Calu3 (cell line): ENCODE measurements at places on chromosomes 1 and 21.

DNA sequence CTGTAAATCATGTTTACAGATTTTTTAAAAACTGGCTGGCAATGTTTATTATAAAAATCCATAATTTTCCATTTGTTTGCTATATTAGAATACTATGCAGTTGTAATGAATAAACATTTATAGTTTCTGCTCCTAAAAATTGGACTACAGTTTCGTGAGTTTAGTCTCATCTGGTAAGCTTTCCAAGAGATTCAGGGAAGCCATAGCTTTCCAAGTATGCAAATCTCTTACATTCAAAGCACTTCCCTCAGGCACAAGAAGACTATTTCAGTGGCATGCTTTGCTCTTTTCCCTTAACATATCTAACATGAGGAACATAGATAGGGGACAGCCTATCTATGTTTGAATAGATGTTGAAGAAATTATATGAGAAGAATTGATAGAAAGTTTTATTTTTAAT is 77.2 kb downstream of the ADGRL2 start:
- DNase-seq = no peak

GRCh38 chr1:22411589-22411988 is 40.1 kb upstream of the ZBTB40 start:
- no peak for DNase-seq

DNA sequence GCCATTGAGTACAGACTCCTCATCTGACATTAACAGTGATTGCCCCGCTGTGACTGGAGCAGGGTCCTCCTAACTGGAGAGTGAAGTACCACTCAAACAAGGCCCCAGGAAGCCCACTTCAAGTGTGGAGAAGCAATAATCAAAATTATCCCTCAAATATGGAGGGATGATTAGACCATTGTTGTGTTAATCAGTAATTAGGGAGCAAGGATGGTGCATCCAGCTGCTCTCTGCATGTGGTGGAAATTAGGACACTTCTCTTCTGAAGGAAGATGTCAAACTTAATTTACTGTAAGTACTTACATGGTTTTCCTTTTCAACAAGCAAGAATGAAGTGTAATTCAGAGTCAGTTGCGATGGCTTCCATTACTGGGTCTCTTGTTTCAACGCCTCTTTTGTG is 3.4 kb upstream of the ZP4 start:
- DNase-seq = no peak

DNA sequence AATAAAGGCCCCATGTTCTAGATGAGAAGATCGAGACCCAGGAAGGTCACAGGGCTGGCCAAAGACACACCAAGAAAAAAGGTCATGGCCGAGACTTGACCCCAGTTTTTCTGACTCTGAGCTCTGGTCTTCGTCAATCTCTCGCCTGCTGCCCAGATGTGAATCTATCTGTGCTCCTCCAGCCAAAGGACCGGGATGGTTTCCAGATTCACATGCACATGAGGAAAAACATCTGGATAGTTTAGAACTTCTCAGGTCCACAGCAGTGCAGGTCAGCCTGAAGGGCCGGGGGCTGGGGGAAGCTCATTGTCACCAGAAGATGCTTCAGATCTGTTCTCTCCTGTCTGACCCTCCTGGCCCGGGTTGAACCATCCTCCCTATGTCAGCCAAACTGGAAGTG is 49.0 kb downstream of the KCNN3 start:
- DNase-seq = no peak

GRCh38 chr1:11804666-11805421 is 920 bp downstream of the MTHFR start:
- no peak for DNase-seq

DNA sequence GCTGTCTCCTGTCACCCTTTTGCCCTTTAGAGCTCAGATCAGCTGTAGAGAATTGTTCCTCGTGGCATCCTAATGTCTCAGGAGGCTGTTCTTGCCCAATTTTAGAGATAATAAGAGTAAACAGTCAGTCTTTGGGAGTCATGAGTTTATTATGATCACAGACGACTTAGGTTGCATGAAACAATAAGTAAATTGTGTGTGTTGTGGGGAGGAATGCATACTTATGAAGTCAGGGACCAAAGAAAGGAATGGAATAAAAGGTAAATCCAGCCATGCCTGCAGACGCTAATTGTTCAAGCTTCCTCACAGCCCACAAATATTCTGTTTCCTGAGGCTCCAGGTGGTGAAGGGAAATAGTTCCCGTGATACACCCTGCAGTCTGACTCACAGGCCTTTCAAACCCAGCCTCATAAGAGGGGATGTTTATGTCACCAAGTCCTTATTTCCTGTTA is 897 bp downstream of the EPHX4 start:
- DNase-seq = peak; percentile 51

DNA sequence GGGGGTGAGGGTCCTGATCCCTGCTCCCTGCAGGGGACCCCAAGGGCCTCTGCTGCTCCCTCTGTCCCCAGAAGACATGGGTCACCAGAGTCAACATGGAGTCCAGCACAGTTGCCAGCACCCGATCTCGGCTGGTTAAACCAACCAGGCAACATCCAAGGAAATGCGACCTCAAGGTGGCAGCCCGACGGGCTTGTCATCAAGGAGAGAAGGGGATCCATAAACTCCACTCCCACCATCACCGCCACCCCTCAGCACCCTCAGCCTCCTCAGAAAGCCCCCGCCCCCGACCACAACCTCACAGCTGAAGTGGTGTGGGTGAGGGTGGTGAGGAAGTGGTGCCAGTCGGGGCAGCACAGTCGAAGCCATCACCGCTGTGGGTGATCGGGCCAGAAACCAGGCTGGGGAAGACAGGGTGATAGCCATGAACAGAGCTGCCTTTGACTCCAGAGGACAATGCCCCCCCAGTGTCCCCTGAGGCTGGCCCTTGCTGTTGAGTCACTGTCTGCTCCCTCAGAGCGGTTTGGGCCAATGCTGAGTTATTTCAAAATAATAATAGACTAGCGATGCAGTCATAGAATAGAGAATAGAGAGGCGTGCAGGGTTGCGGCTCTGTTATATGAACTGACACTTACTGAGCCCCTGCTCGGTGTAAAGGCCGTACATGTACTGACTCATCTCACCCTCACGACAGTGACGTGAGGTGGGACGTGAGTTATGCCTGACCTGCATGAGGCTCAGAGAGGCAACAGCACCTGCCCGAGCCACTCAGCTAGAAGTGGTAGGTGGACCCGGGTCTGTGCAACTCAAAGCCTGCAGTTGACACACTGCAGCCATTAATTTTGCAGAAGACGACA is 88.7 kb upstream of the IFFO2 start:
- no peak for DNase-seq

DNA sequence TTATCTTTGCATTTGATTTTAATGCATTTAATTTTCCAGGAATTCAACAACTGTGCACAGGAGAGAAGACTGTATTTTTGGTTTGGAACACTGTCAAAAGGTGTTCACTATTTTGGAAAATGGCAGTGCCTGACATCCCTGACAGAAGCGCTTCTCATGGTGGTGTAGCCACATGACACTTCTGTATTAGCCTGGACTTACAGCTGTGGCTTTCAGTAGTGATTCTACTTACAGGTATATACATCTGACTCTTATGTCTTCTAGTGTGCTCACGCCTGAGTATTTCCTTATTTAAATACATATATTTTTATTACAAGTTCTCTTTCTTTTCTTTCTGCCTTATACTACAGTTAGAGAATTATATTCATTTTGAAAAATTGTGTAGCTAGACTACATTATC is 52.3 kb upstream of the C8B start:
- no peak for DNase-seq

- no peak for DNase-seq
These were observed 36.2 kb downstream of the ZSWIM5 start for GRCh38 chr1:45170151-45170742.

DNA sequence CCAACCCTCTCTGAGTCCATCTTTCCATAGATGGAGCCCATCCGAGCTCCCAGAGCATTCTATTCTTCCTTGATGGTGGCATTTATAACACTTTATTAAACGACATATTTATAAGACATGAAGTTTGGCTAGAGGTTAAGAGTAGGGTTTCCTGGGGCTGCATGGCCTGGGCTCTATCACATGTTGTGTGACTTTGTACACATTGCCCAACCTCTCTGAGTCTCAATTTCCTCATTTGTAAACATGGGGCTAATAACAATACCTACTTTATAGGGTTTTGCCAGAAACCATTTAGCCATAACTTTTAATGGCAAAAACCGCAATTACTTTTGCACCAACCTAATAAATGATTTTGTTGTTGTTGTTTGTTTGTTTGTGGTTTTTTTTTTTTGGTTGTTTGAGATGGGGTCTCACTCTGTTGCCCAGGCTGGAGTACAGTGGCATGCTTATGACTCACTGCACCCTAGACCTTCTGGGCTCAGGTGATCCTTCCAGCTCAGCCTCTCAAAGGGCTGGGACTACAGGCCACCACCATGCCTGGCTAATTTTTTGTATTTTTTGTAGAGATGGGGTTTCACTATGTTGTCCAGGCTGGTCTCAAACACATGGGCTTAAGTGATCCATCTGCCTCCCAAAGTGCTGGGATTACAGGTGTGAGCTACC is 13.9 kb upstream of the ASAP3 start:
- DNase-seq = no peak

GRCh38 chr1:61865646-61866220 is 123.5 kb downstream of the PATJ start:
- DNase-seq = no peak

DNA sequence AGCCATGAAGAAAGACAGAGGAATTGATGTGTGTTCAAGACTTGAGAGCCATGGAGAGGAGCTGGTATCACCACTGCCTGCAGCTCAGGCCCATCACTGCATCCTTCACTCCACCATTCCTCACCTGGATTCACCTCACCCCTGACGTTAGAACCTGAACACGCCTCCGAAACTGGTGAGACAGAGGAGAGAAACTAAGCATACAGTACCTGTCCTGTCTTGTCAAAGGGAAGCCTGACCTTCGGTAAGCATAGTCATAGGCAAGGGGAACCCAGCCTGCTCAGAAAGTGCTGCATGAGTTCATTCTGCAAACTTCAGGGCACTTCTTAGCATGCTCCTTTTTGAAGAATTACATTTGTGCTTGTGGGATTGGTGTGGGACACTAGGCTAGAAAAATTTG is 425.8 kb downstream of the DSCAM start:
- DNase-seq = no peak

DNA sequence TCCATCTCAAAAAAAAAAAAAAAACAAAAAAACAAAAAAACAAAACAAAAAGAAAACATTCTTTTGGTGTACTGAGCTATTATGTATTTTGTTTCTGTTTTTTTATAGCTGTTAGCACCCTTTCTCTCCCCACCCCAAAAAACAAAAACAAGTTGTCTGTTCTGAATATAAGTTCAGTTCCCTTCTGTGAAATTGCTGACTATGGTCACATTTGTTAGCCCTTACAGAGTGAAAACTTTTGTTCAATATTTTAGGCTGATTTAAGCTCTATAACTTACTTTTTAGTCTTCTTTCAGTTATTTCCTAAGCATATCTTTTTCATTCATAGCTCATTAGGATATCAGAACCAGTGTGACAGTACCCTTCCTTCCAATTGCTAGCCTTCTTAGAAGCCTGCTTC is 1056.6 kb upstream of the NCAM2 start:
- no peak for DNase-seq

- peak; percentile 75 for DNase-seq
These were observed 625.2 kb downstream of the LMO4 start for GRCh38 chr1:87953732-87954344.

GRCh38 chr1:68571454-68572235 is 74.8 kb upstream of the DEPDC1 start:
- DNase-seq = no peak

- DNase-seq = peak; percentile 46
These were observed 735 bp downstream of the TTC13 start for GRCh38 chr1:230977761-230978490.

DNA sequence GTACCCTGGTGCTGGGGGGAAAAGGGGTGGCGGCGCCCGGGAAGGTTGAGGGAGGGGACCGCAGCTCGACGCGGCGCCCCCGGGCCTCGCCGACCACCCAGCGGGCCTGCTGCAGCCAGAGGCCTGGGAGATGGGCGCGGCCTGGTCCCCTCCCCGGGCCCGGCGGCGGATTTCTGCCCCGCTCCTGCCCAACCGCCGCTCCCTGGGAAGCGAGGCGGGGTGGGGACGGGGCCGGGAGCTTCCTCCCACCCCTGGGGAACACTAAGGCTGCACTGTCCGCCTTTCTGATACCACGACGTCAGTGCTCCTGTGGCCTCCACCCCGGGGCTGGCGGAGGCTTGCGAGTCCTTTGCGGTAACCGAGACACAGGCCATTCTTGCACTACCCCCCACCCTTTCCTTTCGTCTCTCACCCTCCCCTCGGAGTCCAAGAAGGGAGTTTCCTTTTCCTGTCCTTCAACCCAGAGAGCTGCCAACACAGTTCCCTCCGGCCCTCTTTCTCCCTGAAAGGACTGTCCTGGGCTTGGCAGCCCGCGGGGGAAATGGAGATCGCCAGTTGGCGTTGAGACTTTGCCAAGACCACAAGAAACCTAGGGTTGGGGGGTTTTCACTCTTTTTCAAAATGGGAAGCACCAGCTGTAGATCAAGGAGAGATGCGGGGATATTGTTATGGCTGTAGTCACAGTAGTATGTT is 742 bp downstream of the SH3GLB1 start:
- peak; percentile 54 for DNase-seq

DNA sequence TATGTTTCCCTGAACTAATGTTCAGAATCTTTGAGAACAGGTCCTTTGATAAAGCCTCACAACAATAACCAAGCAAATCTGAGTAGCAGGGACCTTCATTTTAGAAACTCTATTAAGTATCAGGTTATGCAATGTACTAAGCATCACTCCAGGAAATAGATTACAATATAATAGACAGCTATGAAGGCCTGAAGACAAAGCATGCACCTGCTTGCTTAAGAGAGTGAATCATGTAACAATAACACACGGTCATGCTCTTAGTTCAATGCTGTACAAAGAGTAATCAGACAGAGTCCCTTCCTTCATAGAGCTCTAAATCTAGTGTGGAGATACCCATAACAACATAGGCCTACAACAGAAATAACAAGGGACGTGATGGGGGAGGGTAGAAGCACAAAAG is 8.1 kb upstream of the CMPK1 start:
- DNase-seq = peak; percentile 39

GRCh38 chr21:33451634-33452071 is 28.1 kb downstream of the TMEM50B start:
- no peak for DNase-seq

DNA sequence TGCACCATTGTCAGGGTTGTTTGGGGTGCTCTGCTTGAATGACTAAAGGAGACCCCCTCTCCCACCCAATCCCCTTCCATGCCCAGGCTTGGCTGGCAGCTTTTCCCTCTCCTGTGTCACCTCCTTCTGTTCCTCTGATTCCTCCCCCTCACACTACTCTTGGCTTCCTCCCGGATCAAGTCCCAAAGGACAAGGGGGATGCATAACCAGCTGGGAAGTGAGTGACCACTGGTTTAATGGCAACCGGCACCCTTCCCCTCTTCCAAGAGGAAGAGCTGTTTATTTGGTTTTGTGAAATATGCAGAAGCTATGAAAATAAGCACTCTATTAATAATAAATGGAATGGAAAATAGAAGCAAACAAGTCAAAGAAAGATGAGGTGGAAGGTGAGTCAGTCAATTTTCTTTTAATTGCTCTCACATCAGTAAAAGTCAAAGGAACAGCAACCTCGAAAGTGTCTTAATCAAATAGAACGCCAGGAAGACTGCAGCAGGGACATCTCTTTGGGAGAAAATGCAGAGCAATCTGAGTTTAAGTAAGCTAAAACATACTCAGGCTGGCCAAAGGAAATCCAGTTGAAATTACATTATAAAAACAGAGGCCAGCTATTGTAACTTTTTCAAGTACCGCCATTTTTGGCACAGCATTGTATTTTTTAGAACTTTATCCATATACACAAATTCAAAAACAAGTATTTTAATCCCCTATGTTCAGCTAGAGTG is 322.5 kb downstream of the SIPA1L2 start:
- DNase-seq = no peak

- no peak for DNase-seq
These were observed 34.8 kb downstream of the ADAM30 start for GRCh38 chr1:119861547-119861946.

- DNase-seq = no peak
These were observed 149.6 kb upstream of the SGIP1 start for GRCh38 chr1:66384258-66384921.
